ENCODE measurements at places on chromosomes 2 and 18.

DNA sequence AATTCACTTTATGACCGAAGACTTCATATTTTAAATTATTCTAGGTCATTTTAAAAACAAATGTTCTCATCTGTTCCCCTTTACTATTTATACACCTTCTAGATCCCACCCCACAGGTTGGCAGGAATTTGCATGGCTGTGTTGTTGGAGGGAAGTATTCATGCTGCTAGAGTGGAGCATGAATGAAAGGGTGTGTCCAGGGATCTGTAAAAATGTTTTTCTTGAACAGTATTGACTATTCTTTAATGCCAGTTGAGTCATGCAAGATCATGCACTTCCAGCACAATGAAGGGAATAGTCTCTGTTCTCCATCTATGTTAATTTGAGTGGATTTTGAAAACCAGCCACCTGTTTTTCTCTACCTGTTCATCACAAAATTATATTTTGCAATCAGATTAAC lies 52.0 kb upstream of the COL3A1 start:
- no peak for DNase-seq

GRCh38 chr2:126874961-126875360 lies 23.7 kb upstream of the TEX51 start:
- no peak for DNase-seq

GRCh38 chr2:36147670-36148390 lies 207.7 kb upstream of the CRIM1 start:
- no peak for DNase-seq

- DNase-seq, result no peak
Observed at GRCh38 chr2:205837663-205838062, 155.4 kb downstream of the NRP2 start.
